ENCODE measurements at places on chromosomes 3 and 15. TPM values are rescaled to one million over a fixed set of nuclear protein-coding genes. Genes with fewer than 3 reads are reported as not detected.

- no peak for DNase-seq
These were observed 530.8 kb upstream of the BCHE start for GRCh38 chr3:166367947-166368533.

DNA sequence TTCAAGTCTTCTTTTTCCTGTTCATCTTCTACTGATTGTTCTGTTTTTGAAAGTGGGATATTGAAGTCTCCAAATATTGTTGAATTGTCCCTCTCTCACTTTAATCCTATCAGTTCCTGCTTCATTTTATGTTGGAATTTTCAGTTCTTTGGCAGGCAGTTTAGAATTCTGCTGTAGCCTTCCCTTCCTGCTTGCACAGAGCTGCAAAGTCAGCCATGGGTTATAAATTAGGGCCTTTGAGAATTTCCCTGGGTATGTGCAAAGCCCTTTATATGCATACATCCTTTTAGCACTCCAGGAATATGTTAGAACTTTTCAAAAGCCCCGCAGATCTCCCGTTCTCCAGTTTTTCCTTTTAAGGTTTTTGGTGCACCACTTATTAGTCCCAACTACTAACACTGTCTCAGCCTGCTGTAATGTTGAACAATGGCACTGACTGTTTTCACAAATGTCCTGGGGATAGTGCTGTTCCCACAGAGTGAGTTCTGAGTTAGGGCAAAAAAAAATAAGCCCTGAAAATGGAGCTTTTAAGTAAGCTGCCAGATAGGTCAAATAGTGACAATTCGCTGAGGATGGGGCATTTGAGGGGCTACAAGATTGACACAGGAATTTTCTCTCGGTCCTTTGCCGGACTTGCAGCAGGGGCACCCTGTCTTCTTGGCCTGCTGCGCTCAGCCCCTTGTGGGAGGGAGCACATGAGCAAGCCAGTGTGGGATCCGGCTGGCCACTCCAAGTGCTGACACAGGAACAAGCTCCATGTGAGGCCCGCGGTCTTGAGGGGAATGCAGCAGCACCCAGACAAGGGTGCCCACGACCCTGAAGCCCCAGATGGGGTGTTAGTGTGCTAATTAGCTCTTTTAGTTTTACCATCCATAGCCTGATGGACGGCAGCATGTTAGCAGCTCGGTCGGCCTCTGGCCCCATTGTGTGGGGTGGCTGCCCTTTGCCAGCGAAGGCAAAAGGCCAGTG lies 96.0 kb downstream of the VPS8 start:
- no peak for DNase-seq

Gene SLC51B
- total RNA-seq: not detected

GRCh38 chr3:54434756-54435155 lies 312.4 kb downstream of the CACNA2D3 start:
- DNase-seq: no peak

DNA sequence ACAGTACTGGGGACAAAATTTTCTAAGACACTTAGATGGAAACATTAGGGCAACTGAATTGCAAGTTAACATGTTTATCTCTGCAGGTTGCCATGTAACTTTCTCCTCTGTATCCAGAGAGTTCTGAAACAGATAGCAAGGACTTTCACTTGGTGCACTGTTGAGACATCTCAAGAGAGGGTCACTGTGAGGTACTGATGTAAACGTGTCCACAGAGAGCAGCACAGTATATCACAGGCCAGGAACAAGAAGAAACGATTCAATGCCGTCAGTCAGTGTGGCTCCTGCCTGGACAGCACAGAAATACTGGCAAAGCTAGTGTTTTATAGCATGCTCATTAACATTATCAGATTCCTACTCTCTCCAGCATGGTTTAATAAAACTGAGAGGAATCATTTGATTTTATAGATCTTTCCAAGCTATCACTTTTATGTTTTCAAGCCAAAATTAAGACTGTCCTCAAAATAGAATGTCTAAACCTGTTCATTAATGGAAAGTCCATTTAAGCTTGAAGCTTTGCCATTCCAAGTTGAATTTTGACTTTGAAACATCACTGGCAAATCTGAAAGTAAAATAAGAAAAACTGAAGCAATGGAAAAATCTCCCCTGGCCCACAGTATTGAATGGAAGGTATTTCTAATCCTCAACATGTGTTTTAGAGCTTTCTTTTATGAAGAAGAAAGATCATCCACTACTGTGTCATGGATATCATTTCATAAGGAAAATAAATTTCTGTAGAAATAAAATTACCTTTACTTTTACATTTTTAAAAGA lies 102.7 kb downstream of the IMPG2 start:
- DNase-seq: no peak

GRCh38 chr3:128727059-128727458 lies 1.1 kb downstream of the RAB7A start:
- DNase-seq: no peak

- no peak for DNase-seq
These were observed 273.4 kb downstream of the IGSF11 start for GRCh38 chr3:118761291-118761606.

GRCh38 chr3:114880078-114880477 lies 267.0 kb downstream of the ZBTB20 start:
- no peak for DNase-seq

DNA sequence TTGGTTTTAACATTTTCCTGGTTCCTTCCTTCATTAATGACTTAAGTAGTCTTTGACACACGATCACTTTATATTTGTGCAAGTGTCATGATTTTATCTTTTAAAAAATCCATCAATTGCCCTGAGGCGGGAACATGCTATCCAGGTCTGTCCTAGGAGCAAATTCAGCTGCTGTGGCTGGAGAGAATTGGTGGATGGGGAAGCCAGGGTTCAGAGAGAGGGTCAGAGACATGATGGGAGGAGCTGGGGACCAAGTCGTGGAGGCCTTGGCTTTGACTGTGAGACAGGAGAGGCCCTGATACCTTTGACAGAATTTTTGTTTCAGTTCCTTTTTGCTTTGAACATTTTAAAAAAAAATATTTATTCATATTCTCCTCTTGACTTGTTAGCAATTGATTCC lies 89.0 kb downstream of the CHRNA7 start:
- no peak for DNase-seq

DNA sequence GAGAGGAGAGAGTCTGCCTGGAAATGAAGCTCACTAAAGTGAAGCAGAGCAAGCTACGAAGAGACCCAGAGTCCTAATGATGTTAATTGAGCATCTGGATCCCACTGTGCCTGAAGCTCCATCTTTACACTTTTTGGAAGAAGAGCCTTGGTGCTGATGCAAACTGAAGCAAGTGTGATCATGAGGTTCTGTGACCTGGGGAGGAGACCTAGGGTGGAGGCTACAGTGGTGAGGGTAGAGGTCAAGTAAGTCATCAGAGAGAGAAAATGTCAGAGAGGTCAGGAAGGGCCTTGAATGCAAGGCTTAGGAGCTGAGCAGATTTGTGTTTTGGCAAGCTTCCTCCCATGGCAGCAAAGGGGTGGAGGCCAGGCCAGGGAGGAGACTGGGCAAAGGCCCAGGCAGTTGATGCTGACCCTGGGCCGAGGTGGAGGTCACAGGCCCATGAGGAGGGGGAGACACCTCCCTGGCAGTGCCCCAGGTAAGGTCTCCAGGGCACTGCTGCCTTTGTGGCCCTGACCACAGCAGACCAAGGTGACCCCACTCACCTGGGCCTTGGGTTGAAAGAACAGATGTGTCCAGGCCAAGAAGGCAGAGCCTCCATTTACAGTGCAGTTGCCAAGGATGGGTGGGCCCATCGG lies 1.6 kb downstream of the GRIP2 start:
- DNase-seq: no peak

Gene ATP10A
- 1.1 TPM for total RNA-seq

DNA sequence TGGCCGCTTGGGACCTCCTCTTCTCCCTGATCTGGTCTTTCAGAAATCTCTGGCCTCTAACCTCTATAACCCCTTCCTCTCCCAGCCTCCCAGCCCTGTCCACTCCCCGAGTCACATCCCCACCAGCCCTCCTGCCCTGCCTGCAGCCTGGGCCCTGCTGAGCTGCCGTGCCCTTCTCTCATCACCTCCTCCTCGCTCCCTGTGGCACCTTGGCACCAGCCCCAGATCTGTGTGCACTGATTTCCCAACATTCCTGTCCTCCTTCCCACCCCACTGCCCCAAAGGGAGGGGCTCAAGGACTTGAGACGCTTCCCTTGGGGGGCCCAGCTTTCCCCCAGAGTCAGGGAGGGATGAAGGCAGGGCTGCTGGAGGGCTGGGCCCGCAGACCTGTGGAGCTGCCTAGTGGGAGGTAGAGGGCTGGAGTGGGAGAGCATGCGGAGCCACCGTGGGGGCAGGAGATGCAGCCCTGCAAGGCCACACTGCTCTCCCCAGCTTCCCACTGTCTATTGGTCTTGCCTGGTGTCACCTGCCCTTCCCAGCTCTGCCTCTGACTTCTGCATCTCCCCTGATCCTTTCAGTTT lies 42.7 kb downstream of the EXOG start:
- no peak for DNase-seq

DNA sequence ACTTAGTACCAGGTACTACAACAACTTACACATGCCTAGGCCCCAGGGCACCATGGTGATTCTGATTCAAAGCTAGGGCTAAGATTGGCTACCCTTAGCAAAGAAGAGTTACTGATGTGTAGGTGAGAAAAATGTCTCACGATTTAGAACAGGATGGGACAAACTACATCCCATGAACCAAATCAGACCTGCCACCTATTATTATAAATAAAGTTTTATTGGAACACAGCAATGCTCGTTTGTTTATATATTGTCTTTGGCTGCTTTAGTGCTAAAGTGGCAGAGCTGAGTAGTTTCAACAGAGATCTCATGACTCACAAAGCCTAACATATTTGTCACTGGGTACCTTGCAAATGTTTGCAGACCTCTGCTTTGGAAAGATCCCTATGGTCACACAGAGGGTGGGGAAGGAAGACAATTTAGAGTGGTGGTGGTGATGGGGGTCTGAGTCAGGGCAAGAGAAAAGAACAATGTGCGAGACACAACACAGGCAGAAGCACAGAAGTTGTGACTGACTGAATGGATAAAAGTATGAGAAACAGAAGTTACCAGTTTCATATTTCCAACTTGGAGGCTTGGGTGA lies 770.6 kb upstream of the CFAP20DC start:
- no peak for DNase-seq

GRCh38 chr3:126523745-126524428 lies at the start of gene CHST13:
Gene CHST13 (plus strand): TSS chr3:126524155. CDS start chr3:126524333, 178 bp downstream.
- DNase-seq: no peak

DNA sequence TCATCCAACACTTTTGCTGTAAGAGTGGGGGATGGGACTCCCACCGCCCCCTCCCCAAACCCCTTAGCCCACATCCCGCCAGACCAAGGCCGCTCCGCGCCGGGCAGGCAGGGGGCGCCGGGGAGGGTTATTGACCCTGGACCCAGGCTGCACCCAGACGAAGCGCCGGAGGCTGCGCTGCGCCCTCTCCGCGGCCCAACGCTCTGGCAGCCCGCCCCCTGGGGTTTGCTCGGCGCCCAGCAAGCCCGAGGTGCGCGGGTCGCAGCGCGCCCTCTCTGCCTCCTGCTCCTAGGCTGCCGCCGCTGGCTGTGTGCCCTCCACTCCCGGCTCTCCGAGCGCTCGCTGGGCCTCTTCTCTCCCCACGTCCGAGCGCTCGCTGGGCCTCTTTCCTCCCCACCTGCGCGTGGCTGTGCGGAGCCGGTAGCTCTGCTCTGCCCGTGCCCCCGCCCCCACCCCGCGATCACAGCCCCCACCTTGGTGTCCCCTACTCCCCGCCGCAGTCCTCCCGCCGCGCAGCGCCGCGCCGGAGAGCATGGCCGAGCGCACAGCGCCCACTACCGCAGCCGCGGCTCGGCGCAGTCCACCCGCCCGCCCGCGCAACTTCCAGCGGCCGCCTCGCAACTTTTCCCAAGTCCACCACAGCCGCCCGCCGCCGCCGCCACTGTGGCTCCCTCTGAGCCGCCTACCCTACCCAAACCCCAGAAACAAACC lies 1.2 kb downstream of the MECOM start:
- DNase-seq: no peak

Gene CLDN11
- 111 TPM for total RNA-seq

Gene TRPM1
- total RNA-seq: not detected

GRCh38 chr3:90062016-90062415 lies 954.6 kb downstream of the EPHA3 start:
- DNase-seq: no peak

Gene GP5
- total RNA-seq: 0.29 TPM

Gene SAMMSON
- total RNA-seq: not detected

GRCh38 chr15:26096581-26096980 lies 233.5 kb upstream of the ATP10A start:
- no peak for DNase-seq

GRCh38 chr15:87919064-87919463 lies 337.5 kb downstream of the NTRK3 start:
- no peak for DNase-seq

- DNase-seq: no peak
These were observed 389.5 kb downstream of the CACNA2D3 start for GRCh38 chr3:54511766-54512365.

- DNase-seq: no peak
These were observed 51.4 kb downstream of the SLCO3A1 start for GRCh38 chr15:91904942-91905341.

Gene CISH
- 2.5 TPM for total RNA-seq

GRCh38 chr3:150738688-150739087 lies 24.3 kb downstream of the SIAH2 start:
- no peak for DNase-seq

GRCh38 chr3:177124882-177125281 lies 72.4 kb downstream of the TBL1XR1 start:
- DNase-seq: no peak

Gene TNFSF10
- 74.6 TPM for total RNA-seq

Gene ZMAT3
- 64.3 TPM for total RNA-seq

- DNase-seq: no peak
These were observed 12.1 kb upstream of the PAK6 start for GRCh38 chr15:40226736-40227135.
